Activated CD4-positive, alpha-beta T cell treated with anti-CD3 and anti-CD28 coated beads for 48 hours (primary cell): ENCODE measurements at places on chromosomes 12 and 14.

- no peak for DNase-seq
Observed at GRCh38 chr14:89826596-89826995, 127.9 kb downstream of the EFCAB11 start.

DNA sequence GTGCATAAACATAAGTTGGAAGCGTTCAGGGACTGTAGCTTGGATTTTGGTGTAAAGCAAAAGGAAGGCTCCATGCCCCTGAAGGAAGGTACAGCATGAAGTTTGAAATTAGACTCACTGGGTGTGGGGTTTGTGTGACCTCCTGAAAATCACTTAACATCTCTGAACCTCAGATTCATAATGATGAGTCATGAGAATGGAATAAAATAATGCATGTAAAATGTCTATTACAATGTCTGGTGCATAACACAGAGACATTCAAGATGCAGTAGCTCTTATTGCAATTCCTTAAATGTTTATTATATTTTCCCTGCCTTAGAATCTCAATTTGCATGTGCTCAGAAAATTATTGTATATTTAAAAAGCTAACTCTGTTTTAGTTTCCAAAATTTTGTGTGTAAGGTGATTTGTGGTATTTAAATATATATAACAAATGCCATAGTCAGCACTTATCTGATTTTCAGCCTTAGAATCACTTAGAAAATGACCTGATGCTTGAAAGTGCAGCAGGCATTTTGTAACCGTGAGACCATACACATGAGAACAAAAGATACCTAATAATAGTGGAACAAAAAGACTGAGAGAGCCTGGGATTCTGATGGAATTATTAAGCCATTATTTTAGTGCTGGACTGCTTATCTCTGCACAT is 66.3 kb downstream of the E2F7 start:
- DNase-seq = no peak

- no peak for DNase-seq
Observed at GRCh38 chr12:109299849-109300248, 9.2 kb downstream of the FOXN4 start.

DNA sequence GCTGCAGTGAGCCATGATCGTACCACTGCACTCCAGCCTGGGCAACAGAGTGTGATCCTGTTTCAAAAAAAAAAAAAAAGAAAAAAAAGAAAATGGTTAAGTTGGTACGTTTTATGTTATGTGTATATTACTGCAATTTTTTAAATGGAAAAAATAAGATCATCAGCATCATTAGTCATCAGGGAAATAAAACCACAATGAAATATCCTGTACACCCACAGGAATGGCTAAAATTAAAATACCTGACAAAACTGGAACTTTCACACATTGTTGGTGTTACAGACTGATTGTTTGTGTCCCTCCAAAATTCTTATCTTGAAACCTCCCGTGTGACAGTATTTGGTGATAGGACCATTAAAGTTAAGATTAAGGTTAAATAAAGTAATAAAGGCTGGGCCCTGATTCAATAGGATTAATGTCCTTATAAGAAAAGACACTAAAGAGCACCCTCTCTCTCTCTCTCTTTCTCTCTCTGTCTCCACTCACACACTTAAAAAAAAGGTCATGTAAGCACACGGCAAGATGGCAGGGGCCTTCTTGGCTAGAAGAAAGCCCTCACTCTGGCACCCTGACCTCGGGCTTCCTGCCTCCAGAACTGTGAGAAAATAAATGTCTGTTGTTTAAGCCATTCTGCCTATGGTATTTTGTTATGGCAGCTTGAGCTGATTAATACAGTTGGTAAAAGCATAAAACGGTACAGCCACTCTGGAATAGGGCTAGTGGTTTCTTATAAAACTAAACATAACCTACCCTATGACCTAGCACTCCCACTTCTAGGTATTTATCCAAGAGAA is 48.3 kb upstream of the ZFP36L1 start:
- no peak for DNase-seq

DNA sequence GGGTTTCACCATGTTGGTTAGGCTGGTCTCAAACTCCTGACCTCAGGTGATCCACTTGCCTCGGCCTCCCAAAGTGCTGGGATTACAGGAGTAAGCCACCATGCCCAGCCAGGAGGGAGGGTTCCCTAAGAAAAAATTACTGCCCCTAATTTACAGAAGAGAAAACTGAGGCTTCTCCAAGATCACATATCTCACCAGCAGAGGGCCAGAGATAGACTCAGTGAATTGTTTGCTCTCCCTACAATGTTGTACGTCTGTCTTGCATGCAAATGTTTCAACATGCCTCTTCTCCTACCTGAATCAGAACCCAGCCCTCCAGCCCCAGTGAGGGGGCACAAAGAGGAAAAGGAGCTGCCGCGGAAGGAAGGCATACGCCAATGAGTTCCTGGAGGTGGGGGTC is 48.3 kb upstream of the TMEM263 start:
- no peak for DNase-seq

DNA sequence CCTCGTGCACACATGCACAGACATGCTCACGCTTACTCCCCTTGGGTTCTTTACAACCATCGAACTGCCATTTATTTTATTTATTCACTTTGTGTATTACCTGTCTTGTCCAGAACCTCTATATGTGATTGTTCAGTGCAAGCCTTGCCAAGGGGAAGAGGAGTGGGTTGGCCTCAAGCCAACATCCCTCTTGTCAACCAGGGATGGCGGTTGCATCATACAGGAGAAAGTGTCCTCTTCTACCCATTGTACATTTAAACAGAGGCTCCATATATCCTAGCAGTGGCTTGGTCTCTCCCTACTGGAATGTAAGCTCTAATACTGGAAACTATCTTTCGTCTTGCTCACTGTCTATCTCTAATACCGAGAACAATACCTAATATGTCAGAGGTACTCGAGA is 108.4 kb downstream of the C12orf42 start:
- DNase-seq = no peak
